ENCODE measurements at places on chromosomes 1 and 21.

GRCh38 chr1:119367432-119368124 is 1.0 kb upstream of the HAO2 start:
- DNase-seq = peak; percentile 23

DNA sequence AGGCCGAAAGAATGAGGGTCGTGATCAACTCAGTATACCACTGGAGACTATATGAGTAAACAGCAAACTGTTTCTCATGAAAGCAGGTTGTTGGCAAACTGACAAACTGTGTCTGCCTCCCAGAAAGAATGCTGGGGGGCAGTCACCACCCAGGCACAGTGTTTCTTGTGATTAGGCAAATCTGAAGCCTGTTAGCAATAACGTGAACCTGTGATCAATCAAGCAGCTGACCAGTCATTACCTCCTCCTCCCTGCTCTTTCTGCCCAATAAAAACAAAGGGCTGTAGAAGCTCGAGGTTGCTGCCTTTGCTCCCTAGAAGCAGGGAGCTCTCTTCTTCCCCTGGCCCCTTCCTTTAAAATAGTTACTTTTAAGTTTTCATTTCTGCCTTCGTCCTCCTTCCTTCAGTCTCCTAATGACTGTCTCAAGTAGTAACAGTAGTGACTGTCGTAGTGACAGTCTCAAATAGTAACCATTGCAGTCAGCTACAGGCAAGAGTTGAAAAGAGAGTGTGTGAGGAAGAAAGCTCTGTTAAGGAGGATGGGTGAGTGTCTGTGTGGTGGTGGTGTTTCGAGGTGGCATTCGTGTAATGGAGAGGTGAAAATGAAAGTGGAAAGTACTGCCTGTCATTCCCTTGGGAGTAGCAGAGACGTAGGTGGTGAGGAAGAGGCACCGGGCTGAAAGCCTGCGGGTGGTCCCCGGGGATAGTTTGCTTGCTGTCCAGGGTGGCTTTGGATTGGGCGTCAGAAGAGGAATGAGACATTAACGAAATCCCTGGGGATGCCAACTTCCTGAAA is 14.5 kb downstream of the HHAT start:
- DNase-seq = no peak

GRCh38 chr1:191993549-191993948 is 164.7 kb upstream of the RGS18 start:
- DNase-seq = peak; percentile 1

DNA sequence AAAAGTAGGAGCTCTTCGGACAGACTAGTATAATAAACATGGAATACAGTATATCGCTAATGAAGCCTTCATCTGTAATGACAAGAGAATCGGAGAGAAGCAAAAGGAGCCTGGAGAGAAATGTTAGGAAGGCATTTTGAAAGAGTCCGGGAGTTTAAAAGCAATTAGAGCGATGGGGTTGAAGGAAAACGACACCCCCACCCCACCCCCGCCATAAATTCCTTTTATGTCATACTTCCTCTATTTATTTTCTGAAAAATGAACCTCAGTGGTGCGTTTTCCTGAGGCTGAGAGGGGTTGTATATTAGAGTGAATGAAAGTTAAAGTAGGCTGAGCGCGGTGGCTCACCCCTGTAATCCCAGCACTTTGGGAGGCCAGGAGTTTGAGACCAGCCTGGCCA is 635 bp upstream of the APH1A start:
- no peak for DNase-seq

GRCh38 chr1:87464022-87464490 is 135.4 kb downstream of the LMO4 start:
- no peak for DNase-seq

- no peak for DNase-seq
Measured at GRCh38 chr1:46699666-46700065, 19.2 kb downstream of the EFCAB14 start.

DNA sequence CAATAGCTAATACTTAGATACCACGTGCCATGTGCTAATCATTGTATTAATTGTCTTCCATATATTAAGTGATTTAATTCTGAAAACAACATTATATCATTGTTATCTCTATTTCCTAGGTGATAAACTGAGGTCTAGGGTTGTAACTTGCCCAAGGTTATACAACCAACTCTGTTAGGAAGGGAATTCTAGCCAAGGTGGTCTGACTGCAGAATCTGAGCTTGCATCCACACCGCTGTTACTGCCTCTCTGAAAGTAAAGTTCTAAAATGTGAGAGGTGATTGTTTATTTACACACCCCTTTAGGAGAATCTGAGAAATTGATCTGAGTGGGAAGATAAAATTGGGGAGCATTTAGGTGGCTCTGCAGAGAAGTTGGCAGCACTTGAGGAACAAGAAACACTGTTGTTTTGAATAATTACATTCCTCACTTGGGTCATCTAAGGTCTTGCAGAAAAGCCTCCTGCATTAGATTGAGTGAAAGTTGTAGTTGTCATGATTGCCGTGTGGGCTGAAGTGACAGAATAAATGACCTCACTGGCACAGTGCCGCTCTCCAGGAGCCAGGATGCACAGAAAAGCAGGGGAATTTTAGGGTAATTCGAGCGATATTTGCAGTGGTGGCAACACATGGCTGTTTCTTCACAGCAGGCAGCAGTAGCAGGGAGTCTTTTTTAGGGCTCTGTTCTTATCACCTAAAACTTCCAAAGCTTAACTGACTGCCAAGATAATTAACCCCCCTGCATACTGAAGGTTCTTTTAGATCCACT is 121.7 kb downstream of the ADGRL4 start:
- peak; percentile 35 for DNase-seq

GRCh38 chr1:147892216-147892615 is 10.4 kb upstream of the GJA8 start:
- DNase-seq = no peak

GRCh38 chr1:183058851-183059502 is 35.8 kb downstream of the LAMC1 start:
- DNase-seq = no peak

- peak; percentile 83 for DNase-seq
Measured at GRCh38 chr1:219120624-219121544, 52.8 kb upstream of the LYPLAL1 start.

- peak; percentile 18 for DNase-seq
Measured at GRCh38 chr21:38956856-38957571, 151.3 kb downstream of the ETS2 start.

GRCh38 chr1:199308349-199308846 is 669.6 kb downstream of the PTPRC start:
- DNase-seq = no peak

- DNase-seq = no peak
Measured at GRCh38 chr1:183306317-183307042, 111.7 kb downstream of the NMNAT2 start.
